ENCODE measurements at places on chromosomes 7 and 10. TPM values are rescaled to one million over a fixed set of nuclear protein-coding genes. Genes with fewer than 3 reads are reported as not detected.

OR2A5 gene
- not detected for total RNA-seq

DNA sequence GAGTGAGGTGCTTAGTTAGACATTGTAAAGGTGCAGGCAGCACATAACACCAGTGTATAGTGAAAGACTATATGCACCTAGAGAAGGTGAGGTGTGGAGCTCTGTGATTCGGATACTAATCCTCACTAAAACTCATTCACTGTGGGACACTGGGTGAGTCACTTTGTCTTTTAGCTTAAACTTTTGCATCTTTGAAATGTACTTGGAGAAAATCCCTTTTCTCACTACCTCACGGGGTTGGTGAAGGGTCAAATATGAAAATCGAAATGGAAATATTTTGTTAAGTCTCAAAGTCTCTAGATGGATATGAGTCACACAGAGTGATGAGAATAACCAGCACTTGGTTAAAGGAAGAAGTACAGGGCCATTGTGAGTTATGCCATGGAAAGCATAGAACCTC, 38.0 kb downstream of the MDFIC start:
- DNase-seq = no peak

DNA sequence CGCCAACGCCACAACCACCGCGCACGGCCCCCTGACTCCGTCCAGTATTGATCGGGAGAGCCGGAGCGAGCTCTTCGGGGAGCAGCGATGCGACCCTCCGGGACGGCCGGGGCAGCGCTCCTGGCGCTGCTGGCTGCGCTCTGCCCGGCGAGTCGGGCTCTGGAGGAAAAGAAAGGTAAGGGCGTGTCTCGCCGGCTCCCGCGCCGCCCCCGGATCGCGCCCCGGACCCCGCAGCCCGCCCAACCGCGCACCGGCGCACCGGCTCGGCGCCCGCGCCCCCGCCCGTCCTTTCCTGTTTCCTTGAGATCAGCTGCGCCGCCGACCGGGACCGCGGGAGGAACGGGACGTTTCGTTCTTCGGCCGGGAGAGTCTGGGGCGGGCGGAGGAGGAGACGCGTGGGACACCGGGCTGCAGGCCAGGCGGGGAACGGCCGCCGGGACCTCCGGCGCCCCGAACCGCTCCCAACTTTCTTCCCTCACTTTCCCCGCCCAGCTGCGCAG, 424 bp downstream of the EGFR start:
- DNase-seq = no peak

FIS1 gene
- total RNA-seq = 203 TPM

- no peak for DNase-seq
Measured at GRCh38 chr7:94250987-94251386, 143.7 kb upstream of the COL1A2 start.

- no peak for DNase-seq
Measured at GRCh38 chr7:140049339-140050024, 13.3 kb downstream of the PARP12 start.

SLC25A40 gene
- total RNA-seq = 25.3 TPM

DNA sequence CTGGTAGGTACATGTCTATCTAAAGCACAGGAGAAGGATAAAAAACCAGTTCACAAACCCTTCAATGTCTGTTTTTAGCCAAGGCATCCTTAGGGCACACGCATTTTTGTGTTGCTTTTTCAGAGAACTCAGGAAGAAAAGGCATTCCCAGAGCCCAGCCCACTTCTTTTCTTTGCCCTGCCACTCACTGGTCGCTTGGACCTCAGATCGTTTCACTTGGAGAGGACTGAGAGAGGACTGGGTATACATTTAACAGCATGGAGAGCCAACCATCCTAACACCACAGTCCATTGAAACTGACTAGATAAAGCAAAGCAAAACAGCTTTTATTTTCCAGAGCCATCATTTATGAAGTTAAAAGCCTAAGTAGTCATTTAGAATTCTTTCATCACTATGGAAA, 194.2 kb downstream of the CAMK1D start:
- DNase-seq = no peak

PNLIPRP3 gene
- not detected for total RNA-seq

SLC26A3 gene
- not detected for total RNA-seq

DNA sequence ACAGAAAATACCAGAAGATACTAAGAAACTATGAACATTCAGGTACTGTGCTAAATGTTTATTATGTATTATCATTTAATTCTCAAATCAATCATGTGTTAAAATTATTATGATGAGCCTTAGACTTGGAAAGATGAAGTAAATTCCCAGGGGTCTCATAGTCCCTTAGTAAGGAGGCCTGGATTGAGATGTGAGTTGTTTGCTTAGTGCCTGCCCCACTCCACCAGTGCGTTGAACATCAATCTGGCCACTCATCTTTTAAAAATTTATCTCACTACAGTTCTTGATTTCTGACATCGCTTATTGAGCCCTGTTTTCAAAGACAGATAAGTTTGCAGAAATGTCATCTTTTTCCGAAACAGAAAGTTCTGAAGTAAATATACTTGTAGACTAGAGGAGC, 618.4 kb upstream of the SEMA3D start:
- DNase-seq = no peak

- no peak for DNase-seq
Measured at GRCh38 chr7:42931447-42931833, 534 bp downstream of the PSMA2 start.

GRCh38 chr10:78028438-78029268, 662 bp downstream of the POLR3A start:
- DNase-seq = no peak

- no peak for DNase-seq
Measured at GRCh38 chr7:34158368-34159153, 253.2 kb downstream of the BMPER start.

- DNase-seq = no peak
Measured at GRCh38 chr7:95531605-95532219, 46.0 kb downstream of the ASB4 start.

DNA sequence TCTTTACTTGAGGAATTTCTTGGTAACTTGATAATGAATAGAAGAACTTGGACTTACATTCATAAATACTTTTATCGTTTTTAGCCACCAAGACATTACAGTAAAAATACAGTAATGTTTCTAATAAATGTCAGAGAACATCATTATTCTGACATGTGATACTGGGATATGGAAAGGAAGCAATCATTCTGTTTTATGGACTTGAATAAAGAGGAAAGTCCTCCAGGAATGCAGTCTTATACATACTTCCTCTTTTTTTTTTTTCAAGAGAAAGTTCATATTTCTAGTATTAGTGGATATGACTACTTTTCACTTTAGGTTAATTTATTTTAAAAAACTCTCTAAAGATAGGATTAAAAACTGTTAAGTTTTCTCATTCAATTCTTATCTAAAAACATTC, 220.0 kb upstream of the SEMA3C start:
- no peak for DNase-seq

- DNase-seq = no peak
Measured at GRCh38 chr10:32882076-32882475, 76.0 kb downstream of the ITGB1 start.

SLC18A3 gene
- total RNA-seq = not detected

GRCh38 chr10:16231176-16231575, 205.6 kb upstream of the PTER start:
- DNase-seq = no peak

GRCh38 chr7:29091715-29092114, 54.6 kb downstream of the CPVL start:
- DNase-seq = no peak

DNA sequence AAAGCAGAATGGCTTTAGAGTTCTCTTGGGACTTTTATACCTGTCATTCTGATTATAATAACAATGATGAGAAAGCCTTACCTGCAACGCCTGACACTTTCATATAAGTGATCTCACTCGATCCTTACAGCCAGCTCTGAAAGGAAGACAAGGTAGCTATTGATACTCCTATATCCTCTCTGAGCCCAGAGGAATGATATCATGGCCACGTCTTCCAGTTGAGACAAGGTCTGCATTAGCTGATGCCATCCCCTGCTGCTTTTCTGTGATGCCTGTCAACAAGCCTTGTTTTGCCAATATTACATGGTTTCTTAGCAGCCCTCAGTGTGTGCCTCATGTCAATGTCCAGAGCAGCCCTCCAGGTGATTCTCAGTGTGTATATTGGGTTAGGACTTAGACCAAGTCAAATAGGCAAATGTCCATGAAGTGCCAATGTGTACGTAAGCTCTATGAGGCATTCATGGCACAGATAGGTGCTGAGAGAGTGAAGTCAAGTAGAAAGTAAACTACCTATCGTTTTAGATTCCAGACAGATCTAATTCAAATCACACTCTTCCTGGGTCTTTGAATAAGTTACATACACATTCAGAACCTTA, 405.9 kb downstream of the ADRA2A start:
- DNase-seq = no peak

DNA sequence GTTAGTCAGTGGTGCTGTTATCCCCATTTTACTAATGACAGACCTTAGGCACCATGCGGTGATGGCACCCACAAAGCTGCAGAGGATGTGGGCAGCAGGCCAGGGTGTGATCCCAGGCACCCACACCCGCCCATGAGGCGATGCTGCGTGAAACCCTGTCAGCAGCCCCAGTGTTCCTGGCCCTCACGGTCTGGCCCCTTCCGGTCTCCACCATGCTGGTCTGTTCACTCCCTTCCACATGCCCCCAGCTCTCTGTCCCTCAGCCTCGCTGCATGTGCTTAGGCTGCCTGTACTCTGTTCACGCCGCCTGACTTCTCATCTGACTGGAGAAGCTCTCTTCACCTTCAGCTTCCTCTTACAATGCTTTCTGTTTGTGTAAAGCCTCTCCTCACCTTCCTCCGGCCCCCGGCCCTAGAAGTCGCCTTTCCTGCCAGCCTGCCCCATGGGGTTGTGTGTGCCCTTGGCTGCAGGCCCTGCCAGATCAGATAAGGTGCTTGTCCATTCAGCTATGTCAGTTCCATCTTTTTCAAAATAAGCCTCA, 17.6 kb upstream of the ORAI2 start:
- no peak for DNase-seq

- DNase-seq = no peak
Measured at GRCh38 chr10:89388806-89389205, 3.6 kb upstream of the IFIT1 start.

OR2A42 gene
- total RNA-seq = 0.07 TPM

SLC35G1 gene
- 3.3 TPM for total RNA-seq

Measured in kidney epithelial cell (primary cell).